Cerebellar nuclear complex (tissue), 1 donor: ENCODE measurements at places on chromosomes 2 and 18.
A peak's percentile ranks its signal among the peaks of the same experiment; 100 is the strongest.

DNA sequence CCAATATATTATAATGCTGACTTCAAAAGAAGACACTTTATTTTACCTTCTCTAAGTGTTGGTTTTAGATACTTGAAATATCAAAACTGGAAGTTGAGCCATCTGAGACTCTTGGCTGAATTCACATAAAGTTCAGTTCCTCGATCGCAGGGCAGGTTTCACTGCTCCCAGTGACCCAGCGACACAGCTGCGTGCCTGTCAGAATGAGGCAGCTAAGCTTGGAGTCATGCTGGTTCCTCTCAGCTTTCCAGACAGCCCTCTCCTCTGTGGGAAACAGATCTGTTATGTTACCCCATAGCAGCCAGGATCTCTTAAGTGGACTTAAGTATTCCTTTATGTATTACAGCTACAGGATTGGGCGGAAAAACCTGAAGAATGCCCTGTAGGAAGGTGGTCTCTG is 142.8 kb upstream of the ALPP start:
- no peak for DNase-seq

- DNase-seq: no peak
Measured at GRCh38 chr2:23434721-23435121, 49.7 kb downstream of the KLHL29 start.

GRCh38 chr2:225091336-225091735 is 49.1 kb upstream of the DOCK10 start:
- DNase-seq: no peak

DNA sequence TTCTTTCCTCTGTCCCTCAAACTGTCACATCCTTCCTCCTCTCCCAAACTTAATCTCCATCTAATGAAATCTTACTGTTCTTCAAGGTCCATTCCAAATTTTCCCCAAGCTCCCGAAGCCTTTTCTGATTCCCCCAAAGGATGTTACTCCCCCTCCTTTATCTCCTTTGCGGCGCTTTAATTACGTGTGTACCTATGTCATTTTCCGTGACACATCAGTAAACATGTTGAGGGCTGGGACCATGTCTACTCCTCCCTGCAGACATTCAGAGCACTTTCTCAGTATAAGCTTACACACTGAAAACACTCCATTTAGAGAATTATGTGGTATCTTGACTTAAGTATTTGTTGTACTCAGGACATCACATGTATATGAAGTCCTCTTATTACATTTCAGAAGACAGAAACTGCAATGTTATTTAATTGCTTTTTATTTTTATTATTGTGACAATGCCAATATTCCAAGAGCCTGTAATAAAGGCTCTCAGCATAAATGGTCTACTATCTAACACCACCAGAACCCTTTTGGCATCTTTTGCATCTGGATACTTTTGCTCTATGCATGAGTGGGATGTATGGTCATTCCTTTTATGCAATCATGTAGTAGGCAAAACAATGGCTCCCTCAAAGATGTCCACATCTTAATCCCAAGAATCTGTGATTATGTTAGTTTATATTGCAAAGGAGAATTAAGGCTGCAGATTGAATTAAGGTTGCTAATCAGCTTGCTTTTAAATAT is 1.8 kb downstream of the NMI start:
- DNase-seq: no peak

GRCh38 chr2:236731767-236732580 is 162.3 kb downstream of the ACKR3 start:
- peak; percentile 46 for DNase-seq
